ENCODE measurements at places on chromosomes 4 and X. TPM values are rescaled to one million over a fixed set of nuclear protein-coding genes. Genes with fewer than 3 reads are reported as not detected.

GRCh38 chrX:19889582-19890342 is 2.4 kb upstream of the SH3KBP1 start:
- DNase-seq: no peak

GRCh38 chr4:105520819-105521790 is 31.3 kb upstream of the ARHGEF38 start:
- no peak for DNase-seq

Gene NAP1L3
- 15.0 TPM for total RNA-seq

DNA sequence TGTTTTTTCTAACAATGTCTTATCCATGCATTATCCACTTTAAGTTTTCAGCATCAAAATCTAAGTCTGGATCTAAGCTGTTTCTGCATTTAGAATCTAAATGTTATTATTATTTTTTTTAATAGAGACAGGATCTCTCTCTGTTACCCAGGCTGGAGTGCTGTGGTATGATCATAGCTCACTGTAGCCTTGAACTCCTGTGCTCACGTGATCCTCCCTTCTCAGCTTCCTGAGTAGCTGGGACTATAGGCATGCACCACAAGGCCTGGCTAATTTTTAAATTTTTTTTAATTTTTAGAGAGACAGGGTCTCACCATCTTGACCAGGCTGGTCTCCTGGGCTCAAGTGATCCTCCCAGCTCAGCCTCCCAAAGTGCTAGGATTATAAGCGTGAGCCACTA is 52.7 kb downstream of the WDR19 start:
- no peak for DNase-seq

GRCh38 chr4:7434766-7435150 is at the start of gene PSAPL1:
Gene PSAPL1 (minus strand): TSS chr4:7434930. CDS start chr4:7434879, 51 bp downstream.
- no peak for DNase-seq

GRCh38 chrX:134315866-134316265 is 78.9 kb downstream of the CCDC160 start:
- DNase-seq: no peak

DNA sequence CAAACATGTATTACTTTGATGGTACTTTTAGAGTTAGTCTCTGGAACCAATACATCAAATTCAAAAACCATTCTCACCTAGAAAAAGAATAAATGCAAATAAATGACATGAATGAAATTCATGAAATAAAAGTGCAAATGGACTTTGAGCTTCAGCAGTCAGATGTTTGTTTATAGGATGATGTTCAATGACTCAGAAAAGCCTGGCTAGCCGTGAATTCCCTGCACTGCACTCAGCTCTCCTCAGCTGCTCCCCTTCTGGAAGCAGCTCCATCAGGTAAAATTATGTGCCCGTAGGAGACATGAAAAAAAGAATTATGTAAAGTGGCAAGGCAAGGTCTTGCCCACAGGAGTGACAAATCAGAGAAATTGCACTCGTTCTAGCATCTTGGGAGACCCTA is 390.6 kb downstream of the GPM6A start:
- DNase-seq: no peak

- no peak for DNase-seq
Observed at GRCh38 chr4:20860878-20861277, 160.6 kb downstream of the PACRGL start.

DNA sequence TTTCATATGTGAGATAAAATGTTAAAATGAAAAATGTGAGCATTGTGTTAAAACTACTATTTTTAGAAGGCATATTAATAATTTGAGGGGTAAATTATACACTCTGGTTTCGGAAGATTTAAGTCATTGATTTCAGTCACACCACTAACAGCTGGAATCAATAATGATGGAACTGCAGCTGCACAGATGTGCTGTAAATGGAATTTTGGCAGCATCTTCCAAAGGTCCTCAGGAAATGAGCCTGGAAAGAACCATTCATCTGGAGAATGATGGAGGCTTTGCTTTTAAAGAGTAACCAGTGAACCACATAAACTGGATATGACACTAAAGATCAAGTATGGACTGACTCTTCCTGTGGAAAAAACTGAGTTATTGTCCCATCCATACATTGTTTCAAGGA is 759.0 kb upstream of the EPHA5 start:
- DNase-seq: no peak

- no peak for DNase-seq
Observed at GRCh38 chrX:153505361-153505760, 10.6 kb downstream of the BGN start.

DNA sequence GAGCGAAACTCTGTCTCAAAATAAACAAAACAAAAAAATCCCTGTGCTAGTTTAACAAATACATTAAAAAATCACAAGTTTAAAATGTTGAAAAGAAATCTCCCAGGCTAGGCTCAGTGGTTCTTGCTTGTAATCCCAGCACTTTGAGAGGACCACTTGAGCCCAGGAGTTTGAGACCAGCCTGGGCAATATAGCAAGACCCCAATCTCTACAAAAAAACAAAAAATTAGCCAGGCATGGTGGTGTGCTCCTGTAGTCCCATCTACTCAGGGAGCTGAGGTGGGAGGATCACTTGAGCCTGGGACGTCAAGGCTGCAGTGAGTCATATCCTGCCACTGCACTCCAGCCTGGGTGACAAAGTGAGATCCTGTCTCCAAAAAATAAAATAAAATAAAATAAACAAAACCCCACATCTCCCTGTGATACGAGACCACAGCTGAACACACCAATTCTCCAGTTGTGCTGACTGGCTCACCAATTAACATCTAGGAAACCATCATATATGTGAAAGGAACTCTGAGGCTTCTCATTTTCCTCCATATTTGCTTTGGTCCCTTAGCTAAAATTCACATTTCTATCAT is 7.3 kb downstream of the RPS4X start:
- DNase-seq: no peak

Gene ADAM29
- not detected for total RNA-seq

Gene TRO
- 4.6 TPM for total RNA-seq

DNA sequence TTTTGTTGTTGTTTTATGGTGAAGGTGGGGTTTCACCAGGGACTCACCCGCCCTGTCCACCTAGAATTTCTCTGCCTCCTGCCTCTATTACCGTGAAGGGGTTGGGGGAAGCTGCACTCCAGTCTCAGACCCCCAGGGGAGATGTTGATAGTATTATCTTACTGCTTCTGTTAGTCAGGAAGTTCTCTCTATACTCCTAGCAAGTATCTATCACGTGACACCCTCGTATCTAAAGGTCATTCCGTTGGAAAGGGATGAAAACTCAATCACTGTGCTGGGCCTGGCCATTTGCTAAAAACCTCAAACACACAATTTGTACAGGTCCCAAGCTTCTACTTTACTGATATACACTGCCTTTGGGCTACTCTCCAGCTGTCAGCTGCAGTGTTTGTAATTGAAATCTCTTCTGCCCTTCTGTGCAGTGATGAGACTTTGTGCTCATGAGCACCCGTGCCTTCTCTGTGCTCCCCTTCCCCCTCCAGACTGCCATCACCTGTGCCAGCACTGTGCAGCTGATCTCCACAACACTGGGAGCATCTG is 188.5 kb upstream of the ANXA3 start:
- DNase-seq: no peak

DNA sequence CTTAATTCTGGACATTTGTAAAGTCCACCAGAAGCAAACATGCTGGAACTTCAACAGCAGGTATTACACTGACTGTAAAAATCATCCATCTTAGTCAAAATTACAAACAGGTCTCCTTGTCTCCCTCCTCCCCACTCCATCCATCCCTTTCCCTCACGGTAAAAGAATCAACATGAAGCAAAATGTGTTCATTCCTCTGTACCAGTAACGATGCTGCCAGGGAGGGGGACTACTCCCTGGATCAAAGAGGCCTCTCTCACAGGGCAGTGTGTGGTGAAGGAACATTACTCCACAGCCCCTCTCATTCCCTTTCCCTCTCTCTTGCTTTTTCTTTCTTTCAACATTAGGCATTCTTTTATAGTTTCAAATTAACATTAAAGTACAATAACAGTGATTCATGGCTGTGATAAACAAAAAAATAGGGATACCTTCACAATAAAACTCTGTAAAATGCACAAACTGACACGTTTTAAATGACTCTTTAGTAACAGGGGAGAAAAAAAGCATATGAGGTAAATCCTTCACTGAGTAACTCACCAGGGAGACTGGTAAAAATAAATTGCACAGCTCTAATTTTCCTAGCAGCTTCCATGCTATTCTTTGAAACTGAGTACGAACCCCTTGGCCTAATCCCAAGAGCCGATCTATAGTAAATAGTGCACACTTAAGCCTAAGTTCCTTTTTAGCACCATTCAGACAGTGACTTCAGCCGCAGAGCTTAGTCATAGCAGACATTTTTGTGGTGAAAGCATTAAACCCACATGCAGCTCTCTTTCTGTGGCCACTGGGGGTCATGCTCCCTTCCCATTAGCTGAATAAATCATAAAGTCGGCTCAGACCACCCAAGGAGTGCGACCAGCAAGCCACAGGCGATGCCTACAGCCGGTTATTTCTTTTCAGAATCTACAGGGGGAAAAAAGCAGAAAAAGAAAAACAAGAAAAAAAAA is 215.6 kb upstream of the GYPA start:
- no peak for DNase-seq

- no peak for DNase-seq
Observed at GRCh38 chrX:102958794-102959193, 21.7 kb downstream of the RAB40AL start.
